ENCODE measurements at places on chromosomes 1 and 21. TPM values are rescaled to one million over a fixed set of nuclear protein-coding genes. Genes with fewer than 3 reads are reported as not detected.

The ARHGEF11 gene
- total RNA-seq: 13.2 TPM

The SLAMF8 gene
- not detected for total RNA-seq

The HES4 gene
- 40.5 TPM for total RNA-seq

The SMIM11 gene
- total RNA-seq: 29.5 TPM

The HIVEP3 gene
- 0.58 TPM for total RNA-seq

The KCNJ9 gene
- total RNA-seq: not detected

The GPA33 gene
- total RNA-seq: 0.07 TPM

DNA sequence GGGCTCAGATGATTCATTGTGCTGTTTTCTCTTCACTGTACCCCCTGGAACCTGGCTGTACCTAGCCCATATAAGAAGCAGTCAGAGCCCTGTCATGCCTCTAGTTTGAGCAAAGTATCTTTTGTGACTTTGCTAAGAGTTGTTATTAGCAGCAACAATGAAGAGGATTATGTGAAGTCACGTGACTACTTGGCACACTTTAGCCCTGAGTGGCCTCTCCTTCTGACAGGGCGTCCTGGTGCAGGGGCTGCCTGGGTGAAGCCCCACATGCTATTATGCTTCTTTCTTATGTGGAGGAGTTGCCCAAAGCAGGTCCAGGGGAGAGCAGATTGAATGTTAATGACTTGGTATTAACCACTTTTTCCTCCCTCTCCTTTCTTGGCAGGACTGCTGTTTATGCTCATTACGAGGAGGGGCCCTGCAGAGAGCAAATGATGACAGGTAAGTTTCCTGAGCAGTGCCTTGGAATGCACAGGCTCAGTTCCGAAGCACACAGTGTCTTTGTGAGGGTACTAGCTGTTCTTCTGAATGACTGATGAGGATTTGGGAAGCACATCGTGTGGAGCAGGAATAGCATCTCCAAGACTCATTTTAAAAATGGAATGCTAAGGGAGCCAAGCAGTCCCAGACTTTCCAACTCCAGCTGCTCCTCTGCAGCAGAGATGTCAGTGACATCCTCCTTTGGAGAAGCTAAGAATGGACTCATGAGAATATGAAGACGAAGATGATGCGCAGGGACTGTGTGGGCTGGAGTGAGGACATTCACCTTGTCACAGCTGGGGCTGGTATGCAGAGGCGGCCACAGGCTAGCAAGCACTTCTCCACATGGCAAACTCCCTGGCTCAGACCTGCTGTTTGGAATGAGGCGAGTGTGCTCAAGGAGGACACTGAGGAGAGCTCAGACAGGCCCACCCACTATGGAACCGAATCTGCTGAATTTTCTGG is 15.2 kb upstream of the ST3GAL3 start:
- DNase-seq: no peak

DNA sequence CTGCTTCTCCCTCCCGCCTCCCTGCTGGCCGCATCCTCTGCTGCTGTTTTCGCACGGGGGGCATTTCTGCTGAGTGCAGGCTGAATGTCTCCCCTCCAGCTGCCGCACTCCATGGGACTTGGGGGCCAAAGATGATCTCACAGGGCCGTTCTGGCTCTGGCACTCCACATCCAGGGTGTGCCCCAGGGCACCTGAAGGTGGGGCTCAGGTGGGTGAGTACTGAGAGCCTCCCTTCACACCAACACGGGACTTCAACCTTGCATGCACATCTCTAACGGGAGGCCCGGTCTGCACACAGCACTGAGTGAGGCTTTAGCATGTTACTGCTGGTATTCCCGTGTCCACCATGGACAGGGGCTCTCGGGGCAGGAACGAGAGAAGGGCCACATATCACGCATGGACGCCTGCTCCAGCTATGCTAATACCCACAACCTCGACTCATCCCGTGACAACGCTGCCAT is 88.9 kb downstream of the DMRTB1 start:
- DNase-seq: no peak

DNA sequence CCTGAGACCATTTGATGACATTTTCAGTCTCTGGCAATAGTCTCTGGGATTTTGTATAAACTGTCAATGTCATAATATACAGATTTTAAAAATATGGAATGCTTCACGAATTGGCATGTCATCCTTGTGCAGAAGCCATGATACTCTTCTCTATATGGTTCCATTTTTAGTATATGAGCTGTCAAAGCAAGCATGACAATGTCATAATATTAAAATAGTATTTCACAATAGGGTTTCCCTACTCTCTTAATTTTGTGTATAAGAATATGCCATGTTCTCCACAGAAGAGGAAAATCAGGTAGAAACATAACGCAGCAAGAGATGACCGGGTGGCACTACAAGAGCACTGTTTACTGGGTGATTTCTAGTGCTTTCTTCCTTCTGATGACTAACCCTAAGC is 8.3 kb upstream of the DIPK1A start:
- no peak for DNase-seq

GRCh38 chr1:59643526-59643925 is 171.2 kb upstream of the HOOK1 start:
- no peak for DNase-seq

DNA sequence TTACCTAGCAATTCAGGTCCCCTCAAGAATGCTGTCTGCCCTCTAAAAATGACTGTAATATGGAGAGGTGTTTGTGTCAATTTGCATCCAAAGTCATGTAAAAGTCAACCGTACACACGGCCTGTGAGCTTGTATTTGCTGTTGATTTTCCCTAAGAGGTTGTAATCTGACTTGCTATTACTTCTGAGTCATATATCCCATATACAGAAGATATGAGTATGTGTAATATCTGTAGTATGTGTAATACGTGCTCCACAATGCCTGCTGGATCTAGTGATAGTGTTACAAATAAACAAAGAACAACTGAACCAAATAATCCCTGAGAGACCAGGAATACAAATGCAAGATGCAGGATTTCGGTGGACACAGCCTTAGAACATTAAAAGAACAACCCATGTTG is 1.4 kb upstream of the KCNJ6 start:
- DNase-seq: no peak

- no peak for DNase-seq
These were observed 587.2 kb upstream of the ZRANB2 start for GRCh38 chr1:71668065-71668464.

- no peak for DNase-seq
These were observed 5.0 kb downstream of the ADARB1 start for GRCh38 chr21:45079351-45079750.

GRCh38 chr1:115652236-115652788 is 10.5 kb downstream of the VANGL1 start:
- no peak for DNase-seq

DNA sequence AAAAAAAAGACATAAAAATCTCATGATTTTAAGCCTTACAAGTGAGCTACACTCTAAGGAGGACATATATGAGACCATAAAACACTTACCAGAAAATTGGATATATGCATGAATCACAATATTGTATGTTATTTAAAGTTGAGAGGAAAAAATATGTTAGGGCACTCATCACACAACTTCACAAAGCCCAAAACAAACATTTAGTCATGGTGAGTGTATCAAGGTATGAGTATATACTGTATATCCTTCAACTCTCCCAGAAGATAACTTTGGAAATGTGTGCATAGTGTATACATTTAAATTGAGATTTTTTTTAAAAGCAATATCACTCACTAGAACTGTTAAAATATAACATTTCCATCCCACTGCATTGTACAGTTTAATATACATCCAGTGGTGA is 259.3 kb downstream of the SRGAP2C start:
- no peak for DNase-seq

DNA sequence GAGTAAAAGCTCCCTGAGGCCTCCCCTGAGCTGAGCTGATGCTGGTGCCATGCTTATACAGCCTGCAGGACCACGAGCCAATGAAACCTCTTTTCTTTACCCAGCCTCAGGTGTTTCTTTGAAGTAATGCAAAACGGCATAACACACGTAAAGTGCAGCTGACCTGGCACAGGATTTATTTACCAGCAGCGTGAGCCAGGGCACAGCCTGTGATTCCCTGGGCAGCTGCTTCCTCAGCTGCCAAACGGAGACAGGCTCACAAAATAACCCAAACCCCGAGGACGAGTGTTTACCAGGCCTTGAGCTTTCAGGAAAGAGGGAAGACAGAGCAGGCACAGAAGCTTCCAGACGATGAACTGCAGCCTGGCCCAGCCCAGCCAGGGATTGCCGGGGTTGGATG is 120.6 kb upstream of the ARHGEF16 start:
- no peak for DNase-seq

DNA sequence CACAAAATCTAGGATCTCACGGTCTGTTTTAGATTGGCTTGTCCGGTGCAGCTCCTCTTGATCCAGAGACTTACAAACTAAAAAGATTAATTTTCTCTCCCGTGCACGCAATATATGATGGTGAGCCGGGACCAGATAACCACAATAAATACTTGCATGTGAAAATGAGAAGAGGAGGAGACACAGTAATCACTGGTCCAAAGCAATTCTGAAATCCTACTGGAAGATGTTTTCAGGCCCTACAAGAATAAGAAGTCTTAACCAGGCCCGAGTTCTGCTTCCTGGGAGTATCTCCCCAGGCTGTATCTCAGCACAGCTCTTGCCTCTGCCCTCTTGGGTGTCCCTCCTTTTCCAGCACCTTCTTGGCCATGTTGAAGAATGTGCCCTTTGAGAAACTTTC is 1.0 kb upstream of the WDR4 start:
- no peak for DNase-seq

DNA sequence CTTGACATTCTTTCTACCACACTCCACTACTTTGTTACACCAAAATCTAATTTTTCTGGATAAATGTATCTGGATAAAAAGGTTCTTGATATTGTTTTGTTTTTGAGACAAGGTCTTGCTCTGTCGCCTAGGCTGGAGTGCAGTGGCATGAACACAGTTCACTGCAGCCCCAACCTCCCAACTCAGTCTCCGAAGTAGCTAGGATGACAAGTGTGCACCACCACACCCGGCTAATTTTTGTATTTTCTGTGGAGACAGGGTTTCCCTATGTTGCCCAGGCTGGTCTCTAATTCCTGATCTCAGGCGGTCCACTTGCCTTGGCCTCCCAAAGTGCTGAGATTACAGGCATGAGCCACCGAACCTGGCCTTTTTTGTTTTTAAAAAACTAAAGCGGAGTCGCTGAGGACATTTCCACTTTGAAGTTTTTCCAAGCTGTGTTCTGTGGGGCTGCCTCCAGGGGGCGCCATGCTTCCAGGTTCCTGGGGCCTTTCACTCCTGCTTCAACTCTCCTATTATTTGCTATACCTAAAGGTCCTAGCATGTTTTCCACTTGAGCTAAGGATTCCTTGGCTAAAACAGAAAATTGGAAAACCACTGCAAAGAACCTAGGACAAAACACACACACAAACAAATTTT is 14.1 kb upstream of the NCMAP start:
- DNase-seq: no peak

- no peak for DNase-seq
These were observed 53.6 kb downstream of the ADARB1 start for GRCh38 chr21:45127937-45128336.

DNA sequence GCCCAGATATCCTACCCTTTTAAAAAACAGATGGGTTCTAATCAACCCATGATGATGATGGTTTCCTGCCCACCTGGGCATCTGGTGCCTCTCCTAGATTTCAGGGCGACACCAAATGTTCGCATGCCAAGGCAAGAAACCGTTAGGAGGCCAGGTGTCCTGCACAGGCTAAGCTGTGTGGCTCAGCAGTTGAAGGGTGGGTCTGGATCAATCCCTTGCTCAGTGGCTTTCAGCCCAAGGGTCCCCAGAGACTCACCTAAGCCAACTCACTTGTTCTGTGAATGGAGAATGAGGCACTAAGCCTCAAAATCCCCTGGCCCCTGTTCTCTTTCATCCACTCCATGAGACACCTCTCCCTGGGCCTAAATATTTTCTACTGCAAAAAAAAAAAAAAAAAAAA is 169.1 kb upstream of the EDN2 start:
- no peak for DNase-seq

DNA sequence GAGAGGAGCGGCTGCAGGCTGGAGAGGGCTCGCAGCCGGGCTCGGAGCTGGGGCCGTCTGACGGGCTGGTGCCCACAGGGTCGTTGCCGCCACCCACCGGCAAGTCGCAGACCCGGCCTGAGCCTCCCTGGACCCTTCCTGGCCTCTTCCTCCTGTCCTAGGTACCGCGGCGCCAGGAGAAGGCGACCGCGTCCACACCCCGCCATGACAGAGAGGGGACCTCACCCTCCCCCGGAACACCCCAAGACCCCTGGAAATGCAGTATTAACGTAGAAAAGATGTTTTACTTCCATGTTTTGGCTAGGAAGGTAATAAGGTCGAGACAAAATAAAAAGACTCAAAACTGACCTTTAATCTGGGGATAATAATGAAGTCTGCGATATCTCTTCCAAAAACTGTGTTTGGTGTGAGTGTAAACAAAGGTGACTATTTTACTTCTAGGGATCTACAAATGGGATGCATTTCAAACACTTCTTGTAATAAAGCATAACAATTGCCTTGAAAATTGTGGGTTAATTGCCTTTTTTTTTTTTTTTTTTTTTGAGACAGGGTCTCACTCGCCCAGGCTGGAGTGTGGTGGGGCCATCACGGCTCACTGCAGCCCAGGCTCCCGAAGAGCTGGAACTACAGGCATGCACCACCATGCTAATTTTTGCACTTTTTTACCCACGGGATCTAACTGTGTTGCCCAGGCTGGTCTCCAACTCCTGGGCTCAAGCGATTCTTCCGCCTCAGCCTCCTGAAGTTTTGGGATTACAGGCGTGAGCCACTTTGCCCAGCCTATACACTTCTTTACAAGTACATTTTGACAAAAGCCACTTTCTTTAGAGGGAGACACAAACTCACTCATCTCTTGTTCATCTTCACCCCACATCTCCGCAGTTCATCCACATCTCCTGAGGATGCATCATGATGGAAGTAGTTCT is 838 bp upstream of the RSRP1 start:
- DNase-seq: no peak

DNA sequence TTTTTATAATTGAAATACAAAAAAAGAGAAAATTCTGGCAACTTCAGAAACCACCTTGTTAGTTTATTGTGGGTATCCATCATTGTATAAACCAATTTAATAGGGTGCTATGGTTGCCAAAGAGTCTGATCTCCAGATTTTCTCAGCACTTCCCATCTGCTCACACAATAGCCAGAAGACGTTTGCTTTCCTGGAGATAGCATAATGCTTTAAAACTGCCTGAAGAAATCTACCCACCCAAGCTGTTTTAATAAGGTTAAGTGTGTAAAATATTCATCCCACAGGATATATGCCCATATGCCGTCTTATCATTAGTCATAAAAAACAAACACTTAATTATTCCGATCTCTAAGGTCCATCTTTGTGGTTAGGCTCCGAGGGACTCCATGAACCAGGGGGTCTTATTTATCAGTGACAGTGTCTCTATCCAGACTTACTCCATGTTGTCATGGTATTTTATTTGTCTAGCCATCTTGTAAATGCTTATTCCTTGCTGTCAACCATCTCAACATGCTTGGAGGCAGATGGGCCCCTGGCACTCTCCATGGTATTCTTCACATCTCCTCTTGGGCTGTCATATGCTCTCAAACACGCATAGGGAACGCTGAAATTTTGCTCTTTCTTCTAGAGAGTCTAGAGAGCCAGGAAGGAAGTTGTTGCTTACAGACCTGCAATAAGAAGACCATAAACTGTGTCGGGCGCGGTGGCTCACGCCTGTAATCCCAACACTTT is 58.5 kb downstream of the MAP10 start:
- no peak for DNase-seq
